SW480 (cell line): ENCODE measurements at places on chromosomes 12 and 14.
A peak's percentile ranks its signal among the peaks of the same experiment; 100 is the strongest.

DNA sequence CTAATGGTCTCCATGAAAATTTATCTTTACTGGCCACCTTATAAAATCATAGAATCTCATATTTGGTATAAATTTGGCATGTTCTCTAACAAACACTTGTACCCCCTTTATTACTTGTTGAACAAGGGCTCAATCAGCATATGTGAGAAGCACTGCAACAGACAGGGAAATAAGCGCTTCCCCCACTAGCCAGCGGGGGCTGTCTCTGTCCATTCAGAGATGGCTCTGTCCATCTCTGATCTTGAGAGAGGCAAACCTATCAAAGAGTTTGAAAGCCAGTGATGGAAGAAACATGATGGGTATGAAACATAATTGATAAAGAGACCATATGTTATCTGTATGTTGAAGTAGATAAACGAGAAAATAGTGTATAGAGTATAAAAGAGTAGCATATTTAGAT is 326.8 kb downstream of the PDZRN4 start:
- no peak for DNase-seq

DNA sequence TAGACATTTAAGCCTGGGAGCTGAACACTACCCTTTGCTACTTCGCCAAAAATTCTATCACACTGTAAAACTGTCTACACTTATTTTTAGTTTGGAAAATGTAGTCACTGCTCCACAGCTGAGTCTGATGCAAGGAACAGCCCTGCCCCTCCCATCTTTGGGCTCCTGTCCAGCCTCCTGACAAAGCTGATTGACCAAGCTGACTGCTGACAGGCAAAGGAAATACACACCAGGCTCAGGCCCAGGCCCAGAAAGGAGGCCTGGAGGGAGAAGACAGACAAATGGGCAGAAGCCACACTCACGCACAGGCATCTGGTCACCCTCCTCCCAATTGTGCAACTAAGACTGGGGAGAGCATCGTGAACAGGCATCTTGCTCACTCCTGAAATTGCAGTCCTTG is 55.3 kb downstream of the ISCA2 start:
- no peak for DNase-seq

GRCh38 chr12:79397609-79398008 is 293.2 kb downstream of the PAWR start:
- DNase-seq: no peak

DNA sequence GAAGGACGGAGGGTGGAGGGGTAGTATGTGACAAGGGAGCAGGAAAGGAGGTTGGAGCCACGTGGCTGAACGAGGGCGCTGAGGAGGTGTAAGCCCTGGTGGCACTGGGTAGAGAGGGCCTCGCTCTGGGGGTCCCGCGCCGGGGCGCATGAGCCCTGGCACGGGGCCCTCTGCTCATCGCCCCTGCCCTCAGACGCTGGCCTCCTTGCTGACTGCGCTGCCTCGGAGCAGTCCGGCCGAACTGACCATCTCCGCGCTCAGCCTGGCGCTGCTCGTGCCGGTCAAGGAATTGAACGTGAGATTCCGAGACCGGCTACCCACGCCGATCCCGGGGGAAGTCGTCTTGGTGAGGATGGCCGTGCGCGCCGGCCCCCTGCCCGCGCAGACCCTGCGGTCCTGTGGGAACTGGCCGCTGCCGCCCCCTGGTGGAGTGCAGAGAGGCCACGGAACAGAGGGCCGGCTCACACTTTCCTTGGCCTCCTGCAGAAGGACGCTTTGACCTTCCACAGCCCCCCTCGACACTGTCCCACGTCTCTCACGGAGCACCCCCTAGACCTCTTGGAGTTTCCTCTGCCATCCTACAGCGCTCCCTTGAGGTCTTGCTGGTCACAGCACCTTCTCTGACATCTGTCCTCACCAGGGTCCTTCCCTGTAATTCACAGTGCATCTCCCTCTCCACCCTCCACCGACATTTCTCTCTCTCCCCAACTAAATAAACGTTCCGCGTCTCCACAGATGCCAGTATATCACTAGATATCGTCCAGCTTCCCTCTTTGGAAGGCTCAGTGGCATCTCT is 10.5 kb downstream of the ARHGEF25 start:
- peak; percentile 38 for DNase-seq

GRCh38 chr12:91120781-91121180 is 9.5 kb upstream of the LUM start:
- DNase-seq: no peak

GRCh38 chr14:63605041-63605532 is 36.6 kb downstream of the WDR89 start:
- no peak for DNase-seq

GRCh38 chr14:50957296-50957695 is 13.0 kb upstream of the PYGL start:
- DNase-seq: no peak

GRCh38 chr14:99316281-99317163 is 44.5 kb upstream of the BCL11B start:
- DNase-seq: peak; percentile 92

DNA sequence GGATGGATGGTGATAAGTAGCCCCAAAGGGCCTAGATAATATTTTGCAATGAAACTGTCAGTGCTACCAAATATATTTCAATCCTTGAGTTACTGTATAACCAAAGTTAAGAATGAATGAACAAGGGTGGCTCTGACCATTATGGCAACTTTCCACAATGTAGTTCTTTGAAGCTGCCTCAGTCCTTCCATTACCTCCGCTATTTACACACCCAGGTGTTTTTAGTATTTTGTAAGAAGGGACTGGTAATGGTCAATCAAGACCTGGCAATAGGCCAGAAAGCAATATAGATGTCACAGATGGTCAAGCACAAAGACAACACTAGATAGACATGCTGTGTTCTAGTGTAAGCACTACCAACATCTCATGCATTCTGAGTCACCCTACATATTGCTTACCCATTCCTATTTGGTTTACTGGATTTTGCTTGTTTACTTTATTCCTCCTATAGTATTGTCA is 16.3 kb downstream of the DUSP16 start:
- DNase-seq: peak; percentile 66

DNA sequence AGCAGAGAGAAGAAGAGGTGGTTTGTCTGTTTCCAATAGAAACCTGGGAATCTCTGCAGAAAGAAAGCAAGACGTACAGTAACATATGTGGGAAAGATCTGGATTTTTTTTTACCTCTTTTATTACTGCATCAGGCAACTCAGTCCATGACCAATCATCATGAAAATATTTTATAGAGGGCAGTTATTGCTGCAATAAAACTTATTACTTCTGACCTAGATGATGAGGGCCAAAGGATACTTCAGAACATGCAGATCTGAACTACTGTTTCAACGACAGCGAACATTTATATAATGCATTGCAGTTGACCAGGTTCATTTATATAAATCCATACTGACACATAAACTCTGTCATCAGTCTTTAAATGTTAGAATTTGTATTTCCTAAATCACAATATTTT is 67.7 kb downstream of the STAB2 start:
- no peak for DNase-seq

- no peak for DNase-seq
Observed at GRCh38 chr12:14390870-14391530, 25.5 kb downstream of the ATF7IP start.

- DNase-seq: no peak
Observed at GRCh38 chr12:24584032-24584675, 364.7 kb downstream of the BCAT1 start.

GRCh38 chr12:105352940-105353635 is 22.6 kb downstream of the C12orf75 start:
- no peak for DNase-seq

DNA sequence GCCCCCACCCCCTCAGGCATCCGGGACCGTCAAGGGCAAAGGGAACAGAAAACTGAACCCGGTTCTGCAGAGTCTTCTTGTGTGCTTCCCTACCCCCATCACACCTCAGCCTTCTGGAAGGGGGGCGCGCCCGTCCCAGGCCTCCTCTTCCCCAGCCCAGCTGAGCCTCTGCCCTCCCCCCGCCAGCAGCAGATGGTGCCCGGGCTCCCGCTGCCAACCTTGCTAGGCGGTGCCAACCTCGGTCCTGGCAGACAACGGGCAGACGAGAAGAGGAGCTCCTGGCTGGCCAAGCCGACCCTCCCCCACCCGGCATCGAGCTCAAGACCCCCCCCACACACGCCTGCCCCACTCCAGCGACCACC is 8.7 kb downstream of the STAC3 start:
- no peak for DNase-seq

GRCh38 chr14:89986462-89987160 is 30.9 kb downstream of the TDP1 start:
- DNase-seq: no peak

DNA sequence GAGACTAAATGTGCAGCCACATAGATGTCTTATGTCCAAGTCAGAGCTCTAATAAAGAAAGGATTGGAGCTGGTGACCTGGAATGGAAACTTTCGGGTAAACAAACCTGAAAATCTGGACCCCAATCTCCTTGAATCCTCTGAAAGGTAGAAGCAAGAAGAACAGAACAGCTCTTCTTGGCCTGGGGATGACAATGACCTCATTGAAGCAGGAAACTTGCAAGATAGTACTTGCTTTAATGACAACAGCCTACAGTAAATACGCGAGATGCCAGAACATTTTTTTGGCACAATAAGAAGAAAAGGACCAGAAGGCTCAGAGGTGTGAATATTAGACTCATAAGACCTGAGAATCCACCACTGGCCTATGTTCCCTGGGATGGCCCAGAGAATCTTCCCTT is 4.1 kb upstream of the PRIMA1 start:
- DNase-seq: no peak

GRCh38 chr14:102917469-102918211 is 4.8 kb upstream of the AMN start:
- peak; percentile 40 for DNase-seq

GRCh38 chr14:34053666-34054065 is 102.8 kb upstream of the EGLN3 start:
- no peak for DNase-seq

DNA sequence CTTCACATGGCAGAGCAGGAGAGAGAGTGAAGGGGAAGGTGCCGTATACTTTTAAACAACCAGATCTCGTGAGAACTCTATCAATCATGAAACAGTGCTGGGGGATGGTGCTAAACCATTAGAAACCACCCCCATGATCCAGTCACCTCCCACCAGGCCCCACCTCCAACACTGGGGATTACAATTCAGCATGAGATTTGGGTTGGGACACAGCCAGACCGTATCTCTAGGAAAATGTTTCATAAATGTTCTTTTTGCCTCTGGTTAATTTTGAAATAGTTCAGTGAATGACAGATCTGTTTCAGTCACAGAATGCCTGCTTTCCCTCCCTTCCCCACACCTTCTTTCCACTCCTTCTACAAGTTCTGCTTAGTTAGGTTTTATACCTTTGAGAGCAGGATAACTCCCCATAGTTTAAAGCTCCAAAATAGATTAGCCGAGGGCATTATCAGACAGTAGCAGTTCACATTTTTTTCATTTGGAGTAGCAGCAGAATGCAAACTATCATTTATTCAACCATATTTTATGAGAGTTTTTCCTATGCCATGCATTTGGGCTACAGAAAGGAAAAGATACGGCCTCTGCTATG is 27.1 kb downstream of the PELI2 start:
- DNase-seq: no peak

GRCh38 chr14:51208982-51209381 is 31.1 kb upstream of the TMX1 start:
- DNase-seq: no peak

DNA sequence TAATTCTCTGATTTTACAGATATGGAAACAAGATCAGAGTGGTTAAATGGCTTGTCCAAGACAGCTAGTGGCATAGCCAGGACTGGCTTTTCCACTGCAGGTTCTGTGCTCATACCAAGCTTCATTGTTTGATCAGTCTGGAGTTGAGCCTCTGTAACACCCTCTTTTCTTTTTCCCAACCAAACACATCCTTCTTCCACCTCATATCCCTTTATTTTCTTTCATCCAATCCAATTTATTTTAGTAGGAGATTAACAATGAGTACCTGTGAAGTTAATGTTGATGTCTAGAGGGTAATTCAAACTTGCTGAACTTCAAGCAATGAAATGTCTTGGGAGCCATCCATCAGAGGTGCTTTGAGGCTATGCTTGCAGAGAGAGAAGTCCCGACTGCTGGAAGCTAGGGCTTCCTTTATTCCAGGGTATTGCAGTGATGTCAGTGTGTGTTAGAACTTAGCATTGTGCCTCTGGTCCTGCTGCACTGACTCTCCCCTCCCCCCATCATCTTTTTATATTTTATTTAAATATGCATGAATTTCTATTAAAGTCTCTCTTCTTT is 452.1 kb upstream of the PDE3A start:
- DNase-seq: no peak

DNA sequence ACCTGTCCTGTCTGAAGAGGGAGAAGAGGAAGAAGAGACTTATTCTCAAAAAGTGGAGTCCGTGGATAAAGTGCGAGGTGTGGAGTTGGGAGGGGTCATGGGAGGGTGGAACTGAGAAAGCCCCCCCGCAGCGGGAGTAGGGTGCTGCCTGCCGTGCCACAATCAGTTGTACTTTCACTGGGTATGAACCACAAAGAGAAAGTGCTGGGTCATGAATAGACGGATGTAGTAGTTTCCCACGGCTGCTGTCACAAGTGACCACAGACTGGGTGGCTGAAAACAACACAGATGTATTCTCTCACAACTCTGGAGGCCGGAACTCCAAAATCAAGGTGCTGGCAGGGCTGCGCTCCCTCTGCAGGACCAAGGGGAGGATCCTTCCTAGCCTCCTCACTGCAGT is 5.5 kb downstream of the DNAH10 start:
- no peak for DNase-seq

- DNase-seq: no peak
Observed at GRCh38 chr12:101042211-101042610, 167.8 kb downstream of the SLC5A8 start.

GRCh38 chr12:47852096-47852571 is 32.4 kb upstream of the HDAC7 start:
- no peak for DNase-seq

- peak; percentile 28 for DNase-seq
Observed at GRCh38 chr12:98595243-98595988, 1.9 kb downstream of the SLC25A3 start.

GRCh38 chr14:64611358-64612020 is 61.7 kb downstream of the PPP1R36 start:
- DNase-seq: no peak

DNA sequence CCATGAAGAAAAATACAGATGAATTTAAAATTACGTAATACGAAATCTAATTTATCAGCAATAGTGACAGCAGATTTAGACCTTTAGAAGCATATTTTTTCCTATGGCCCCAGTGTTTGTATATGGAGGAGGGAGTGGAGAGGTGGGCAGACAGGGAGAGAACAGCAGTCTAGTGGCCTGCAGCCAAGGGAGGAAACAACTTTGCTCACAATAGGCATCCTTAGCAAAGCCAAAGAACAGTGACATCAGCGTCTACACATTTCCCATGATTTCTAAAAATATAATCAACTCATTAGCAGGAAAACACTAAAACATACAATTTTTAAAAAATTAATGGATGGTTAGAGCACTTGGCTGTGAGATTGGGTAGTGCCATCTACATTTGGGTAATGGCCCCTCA is 622.6 kb upstream of the ATP2B1 start:
- no peak for DNase-seq

- DNase-seq: no peak
Observed at GRCh38 chr12:64390275-64390851, at the start of gene C12orf56. Gene C12orf56, minus strand, starts transcription at chr12:64390758. Its CDS starts 193 bp downstream, at chr12:64390565.
